ENCODE measurements at places on chromosomes 13 and 19.
A peak's percentile ranks its signal among the peaks of the same experiment; 100 is the strongest.

- no peak for DNase-seq
These were observed 17.9 kb downstream of the NLRP9 start for GRCh38 chr19:55720214-55720746.

- DNase-seq: no peak
These were observed 553.7 kb upstream of the PRR20A start for GRCh38 chr13:56586976-56587375.

DNA sequence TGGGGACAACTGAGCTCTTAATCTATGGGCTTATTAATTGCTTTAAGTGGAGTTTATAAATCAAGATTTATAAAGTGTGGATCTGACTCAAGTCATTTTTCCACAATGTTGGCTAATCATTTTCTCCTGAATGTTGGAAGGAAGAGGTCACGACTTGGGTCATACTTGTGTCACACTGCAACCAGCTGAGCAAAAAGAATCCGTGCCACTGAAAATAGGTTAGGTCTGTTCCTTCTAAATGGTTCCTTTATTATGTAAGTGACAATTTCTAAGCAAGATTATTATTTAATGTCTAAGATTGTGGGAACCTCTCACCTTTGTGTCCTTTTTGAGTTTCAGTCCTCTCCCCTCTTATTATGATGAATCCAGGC lies 178.6 kb downstream of the SHISA2 start:
- no peak for DNase-seq

DNA sequence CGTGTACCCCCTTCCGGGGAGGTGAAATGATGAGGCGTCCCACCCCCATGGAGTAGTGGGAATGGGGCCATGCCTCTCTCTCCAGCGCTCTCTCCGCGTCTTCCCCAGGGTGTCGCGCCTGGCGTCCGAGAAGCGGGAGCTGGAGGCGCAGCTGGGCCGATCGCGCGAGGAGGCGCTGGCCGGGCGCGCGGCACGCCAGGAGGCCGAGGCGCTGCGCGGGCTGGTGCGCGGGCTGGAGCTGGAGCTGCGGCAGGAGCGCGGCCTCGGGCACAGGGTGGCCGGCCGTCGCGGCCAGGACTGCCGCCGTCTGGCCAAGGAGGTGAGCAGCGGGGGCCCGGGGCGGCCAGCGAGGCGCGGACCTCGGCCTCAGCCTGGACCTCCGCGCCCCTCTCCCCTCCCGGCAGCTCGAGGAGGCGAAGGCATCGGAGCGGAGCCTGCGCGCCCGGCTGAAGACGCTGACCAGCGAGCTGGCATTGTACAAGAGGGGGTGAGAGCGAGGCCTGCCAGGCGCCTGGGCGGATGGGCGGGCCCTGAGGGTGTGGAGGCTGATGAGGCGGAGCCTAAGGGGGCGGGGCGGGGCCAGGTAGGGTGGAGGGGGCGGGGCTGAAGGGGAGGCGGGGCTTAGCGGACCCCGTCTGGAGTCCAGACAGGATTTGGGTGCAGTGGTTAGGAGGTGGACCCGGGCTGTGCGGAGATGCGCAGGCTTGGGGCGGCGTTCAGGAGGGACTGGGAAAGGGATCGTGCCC lies 7.7 kb downstream of the PGLYRP1 start:
- DNase-seq: peak; percentile 76

- DNase-seq: peak; percentile 80
These were observed 1.2 kb upstream of the KLF16 start for GRCh38 chr19:1864480-1865171.

DNA sequence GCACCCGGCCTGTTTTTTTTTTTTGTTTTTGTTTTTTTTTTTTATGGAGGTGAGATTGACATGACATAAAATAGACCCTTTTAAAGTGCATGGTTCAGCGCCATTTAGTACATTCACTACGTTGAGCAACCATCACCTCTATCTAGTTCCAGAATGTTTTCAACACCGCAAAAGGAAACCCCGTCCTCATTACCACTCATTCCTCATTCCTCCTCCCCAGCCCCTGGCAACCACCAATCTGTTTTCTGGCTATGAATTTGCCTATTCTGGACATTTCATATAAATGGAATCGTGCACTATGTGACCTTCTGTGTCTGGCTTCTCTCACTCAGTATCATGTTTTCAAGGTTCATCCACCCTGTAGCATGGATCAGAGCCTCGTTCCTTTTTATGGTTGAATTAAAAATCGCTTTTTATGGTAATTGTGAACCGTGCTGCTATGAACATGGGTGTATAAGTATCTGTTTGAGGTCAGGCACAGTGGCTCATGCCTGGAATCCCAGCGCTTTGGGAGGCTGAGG lies 9.9 kb upstream of the ADGRE5 start:
- no peak for DNase-seq

DNA sequence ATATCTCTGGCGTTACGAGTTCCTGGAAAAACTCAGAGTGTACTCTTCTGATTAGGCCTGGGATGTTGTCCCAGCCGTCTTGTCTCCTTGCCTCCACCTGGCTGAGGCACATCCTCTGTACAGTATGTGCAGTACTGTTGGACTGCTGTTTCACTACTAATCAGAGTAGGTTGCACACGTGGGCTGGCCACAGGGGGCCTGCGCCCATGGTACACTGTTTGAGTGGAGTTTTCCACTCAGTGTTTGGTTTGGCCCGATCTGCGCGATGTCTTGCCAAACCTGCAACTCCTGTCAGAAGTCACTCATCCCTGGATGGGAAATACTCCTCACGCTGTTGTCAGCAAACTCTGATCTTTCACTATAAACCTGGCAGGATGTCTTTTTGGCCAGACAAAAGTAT lies 189.6 kb upstream of the CSNK1A1L start:
- no peak for DNase-seq

DNA sequence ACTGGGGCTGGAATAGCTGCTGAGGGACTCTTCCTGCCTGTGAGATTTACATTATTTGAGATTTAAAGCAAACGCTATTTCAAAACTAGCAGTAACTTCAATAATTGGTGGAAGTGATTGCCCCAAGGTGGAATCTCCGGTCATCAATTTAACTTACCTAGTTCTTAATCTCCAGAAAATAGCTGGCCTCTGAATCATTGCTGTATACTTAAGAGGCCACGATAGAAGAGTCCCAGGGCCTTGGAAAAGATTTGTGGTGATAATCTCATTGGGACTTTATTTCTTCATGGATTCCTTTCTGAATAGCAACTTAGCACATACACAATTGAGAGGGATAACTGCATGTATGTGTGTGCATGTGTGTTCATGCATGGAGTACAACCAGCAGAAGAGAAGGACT lies 120.2 kb downstream of the DNAJC15 start:
- no peak for DNase-seq

- DNase-seq: no peak
These were observed 6.0 kb upstream of the AP1M2 start for GRCh38 chr19:10593148-10593547.

GRCh38 chr13:75788481-75788981 lies 152.4 kb downstream of the LMO7 start:
- no peak for DNase-seq

GRCh38 chr19:30167976-30168635 lies 204.1 kb upstream of the ZNF536 start:
- no peak for DNase-seq

GRCh38 chr13:113369881-113370280 lies 6.0 kb upstream of the GRTP1 start:
- no peak for DNase-seq

DNA sequence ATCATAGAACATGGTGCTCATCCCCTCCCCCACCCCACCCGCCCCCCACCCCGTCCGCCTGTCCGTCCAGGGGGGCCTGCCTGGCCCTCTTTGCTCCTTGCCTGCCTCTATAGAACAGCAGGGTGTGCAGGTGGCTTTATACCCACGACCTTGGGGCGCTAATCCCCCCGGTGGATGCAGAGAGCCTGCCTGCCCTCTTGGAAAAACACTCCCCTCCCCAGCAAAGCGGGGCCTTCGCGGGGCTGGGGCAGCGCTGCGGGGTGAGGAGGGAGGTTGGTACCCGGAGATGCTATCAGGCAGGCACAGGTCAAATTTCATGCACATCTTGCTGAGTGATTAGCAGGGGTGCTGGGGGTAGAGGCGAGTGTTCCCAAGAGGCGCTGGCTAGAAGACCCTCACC lies 21.9 kb downstream of the RFX1 start:
- no peak for DNase-seq

DNA sequence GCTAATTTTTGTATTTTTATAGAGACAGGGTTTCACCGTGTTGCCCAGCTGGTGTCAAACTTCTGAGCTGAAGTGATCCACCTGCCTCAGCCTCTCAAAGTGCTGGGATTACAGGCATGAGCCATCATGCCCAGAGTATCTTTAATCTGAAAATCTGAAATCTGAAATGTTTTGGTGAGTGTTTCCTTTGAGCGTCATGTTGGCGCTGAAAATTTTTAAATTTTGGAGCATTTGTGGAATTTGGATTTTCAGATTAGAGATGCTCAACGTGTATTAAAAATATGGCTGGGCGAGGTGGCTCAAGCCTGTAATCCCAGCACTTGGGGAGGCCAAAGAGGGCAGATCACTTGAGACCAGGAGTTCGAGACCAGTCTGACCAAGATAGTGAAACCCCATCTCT lies 5.1 kb upstream of the CPAMD8 start:
- no peak for DNase-seq

- DNase-seq: no peak
These were observed 18.5 kb upstream of the C19orf33 start for GRCh38 chr19:38285567-38285966.

DNA sequence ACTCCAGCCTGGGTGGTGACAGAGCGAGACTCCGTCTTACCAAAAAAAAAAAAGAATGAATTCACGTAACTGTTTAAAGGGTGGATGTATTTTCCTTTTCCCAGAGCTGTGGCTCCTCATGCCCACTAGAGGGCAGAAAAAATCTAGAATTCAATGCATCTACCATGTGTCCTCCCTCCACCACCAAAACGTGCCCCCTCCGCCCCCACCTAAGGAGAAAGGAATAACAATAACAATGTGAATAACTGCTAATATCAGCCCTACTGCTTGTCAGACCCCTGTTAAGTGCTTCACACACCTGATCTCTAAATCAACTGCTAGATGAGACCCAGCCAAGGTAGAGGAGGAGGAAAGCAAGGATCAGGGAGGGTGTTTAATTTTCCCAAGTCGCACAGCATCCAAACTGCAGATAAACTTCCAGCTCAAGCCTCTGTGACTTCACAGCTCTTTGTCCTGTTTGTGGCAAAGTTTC lies 20.2 kb upstream of the PNMA8B start:
- DNase-seq: peak; percentile 36

DNA sequence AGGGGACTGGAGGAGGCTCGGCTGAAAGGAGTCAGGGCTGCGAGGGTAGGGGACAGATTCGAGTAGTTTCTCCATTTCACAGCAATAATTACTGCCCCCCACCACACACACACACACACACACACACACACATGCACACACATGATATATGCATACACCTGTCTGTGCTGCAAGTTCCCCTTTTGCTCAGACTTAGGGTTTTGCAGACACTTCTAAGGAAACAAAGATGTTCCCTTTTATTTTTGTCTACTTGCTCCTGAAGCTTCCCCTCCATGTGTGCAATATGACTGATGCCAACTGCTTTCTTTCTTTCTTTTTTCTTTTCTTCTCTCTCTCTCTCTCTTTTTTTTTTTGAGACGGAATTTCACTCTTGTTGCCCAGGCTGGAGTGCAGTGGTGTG lies 13.4 kb downstream of the MBD3L2B start:
- no peak for DNase-seq

DNA sequence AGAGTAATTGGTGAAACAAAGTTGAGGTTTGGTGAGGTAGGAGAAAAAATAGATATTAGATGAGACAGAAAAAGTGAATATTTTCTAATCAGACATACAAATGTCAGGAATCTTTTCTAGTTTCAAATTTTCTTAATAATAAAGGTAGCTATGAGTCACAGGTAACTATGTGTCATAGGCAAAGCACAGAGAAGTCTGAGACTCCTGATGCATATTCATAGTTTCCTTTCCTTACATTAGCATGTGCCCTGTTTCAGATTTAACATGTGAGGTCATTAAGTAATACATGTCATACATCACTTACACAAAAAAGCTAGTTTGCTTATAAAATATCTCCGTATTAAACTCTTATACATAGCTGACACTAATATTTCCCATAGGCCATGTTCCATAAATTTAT lies 1141.3 kb upstream of the PCDH20 start:
- DNase-seq: no peak

GRCh38 chr19:3701200-3701599 lies 932 bp upstream of the PIP5K1C start:
- no peak for DNase-seq

- DNase-seq: no peak
These were observed 79.9 kb downstream of the FREM2 start for GRCh38 chr13:38766799-38767198.

DNA sequence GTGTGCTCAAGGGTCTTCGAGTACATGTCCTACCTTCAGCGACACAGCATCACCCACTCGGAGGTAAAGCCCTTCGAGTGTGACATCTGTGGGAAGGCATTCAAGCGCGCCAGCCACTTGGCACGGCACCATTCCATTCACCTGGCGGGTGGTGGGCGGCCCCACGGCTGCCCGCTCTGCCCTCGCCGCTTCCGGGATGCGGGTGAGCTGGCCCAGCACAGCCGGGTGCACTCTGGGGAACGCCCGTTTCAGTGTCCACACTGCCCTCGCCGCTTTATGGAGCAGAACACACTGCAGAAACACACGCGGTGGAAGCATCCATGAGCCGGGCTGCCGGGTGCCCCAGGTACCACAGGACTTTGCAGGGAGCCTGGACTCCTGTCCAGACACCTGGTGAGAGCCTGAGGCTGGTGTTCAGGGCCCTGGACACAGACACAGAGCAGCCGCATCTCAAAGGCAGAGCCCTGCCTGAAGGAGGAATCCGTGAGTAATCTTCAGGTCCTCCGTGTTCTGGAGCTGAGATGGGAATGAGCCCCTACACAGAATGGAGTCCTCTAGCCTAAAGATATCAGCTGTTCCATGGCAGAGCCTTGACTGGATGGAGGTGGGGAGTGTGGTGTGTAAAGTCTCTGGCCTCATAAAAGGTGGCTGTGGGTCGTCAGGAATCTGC lies 1.5 kb downstream of the ZNF581 start:
- DNase-seq: no peak

DNA sequence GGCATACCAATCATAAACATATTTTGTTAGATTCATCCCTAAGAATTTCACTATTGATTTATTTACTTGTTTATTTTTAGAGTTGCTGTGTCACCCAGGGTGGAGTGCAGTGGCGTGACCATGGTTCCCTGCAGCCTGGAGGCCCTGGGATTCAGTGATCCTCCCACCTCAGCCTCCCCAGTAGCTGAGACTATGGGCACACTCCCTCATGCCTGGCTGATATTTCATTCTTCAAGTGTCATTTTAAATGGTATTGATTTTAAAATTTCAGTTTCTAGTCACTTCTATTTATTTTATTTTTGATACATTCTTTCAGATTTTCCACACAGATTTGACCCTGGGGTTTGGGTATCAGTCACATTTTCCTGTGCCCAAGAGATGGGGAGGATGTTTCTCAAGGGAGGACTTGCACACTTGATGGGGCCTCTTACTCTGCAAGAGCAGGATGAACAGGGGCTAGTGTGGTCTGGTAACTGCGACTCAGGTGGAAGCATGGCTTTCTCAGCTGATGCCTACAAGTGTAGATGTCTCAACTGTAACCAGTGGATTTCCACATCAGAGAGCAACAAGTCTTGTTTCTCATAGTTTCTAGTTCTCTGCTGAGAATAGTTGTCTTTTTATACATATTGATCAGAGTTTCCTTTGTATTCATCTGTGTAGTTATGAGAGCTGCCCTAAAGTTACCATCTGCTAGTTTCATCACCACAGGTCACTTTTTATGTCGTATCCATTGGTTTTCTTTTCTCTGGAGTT lies 40.2 kb downstream of the CCNE1 start:
- DNase-seq: no peak
